ENCODE measurements at places on chromosomes 5 and 9. TPM values are rescaled to one million over a fixed set of nuclear protein-coding genes. Genes with fewer than 3 reads are reported as not detected.
A peak's percentile ranks its signal among the peaks of the same experiment; 100 is the strongest.

GRCh38 chr9:111896942-111897600, 457 bp downstream of the UGCG start:
- DNase-seq, result peak; percentile 89

DNA sequence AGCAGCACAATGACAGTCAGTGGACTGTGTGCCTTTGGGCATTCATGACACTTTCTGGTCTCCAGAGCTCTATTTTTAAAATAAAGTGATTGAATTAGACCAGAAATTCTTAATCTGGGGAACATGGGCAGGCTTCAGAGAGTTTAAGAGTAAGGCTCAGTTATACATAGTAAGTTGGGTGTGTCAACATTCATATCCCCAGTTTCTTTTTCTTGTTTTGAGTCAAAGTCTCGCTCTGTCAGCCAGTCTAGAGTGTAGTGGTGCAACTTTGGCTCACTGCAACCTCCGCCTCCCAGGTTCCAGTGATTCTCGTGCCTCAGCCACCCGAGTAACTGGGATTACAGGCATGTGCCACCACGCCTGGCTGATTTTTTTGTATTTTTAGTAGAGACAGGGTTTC, 13.7 kb upstream of the KIF4B start:
- DNase-seq, result no peak

GRCh38 chr5:100595152-100595811, 60.1 kb downstream of the FAM174A start:
- peak; percentile 76 for DNase-seq

Gene IL13
- not detected for total RNA-seq

Gene STPG3
- total RNA-seq, result not detected
